ENCODE measurements at places on chromosomes 5 and 9.

- DNase-seq, result no peak
These were observed 10.1 kb downstream of the ATG12 start for GRCh38 chr5:115831163-115831768.

DNA sequence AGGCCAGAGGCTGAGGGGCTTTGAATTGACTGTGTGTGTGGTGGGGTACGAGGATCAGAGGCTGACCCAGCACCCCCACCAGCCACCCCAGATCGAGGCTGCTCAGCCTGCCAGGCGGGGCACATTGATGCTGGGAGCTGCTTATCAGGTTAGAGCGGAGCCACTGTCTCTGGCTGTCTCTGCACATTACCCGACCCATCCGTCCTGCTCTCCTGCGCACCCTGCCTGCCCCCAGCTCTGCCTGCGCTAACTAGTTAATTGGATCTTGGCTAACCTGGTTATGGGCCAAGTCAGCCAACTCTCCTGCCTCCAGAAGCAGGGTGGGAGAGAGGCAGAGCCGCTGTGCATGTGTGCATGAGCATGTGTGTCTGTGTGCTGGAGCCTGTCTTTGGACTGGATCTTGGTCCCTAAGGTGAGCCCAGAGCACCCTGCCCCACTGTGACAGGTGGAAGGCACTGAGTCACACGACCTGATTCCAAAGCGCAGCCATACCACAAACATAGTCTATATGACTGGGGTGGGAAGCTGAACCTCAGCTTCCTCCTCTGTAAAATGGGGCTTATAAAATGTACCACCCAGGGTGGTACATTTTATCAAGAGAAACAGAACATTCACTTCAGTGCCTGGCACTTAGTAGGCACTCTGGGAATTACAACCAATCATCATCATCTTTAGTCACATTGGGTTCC, 39.7 kb downstream of the PCDH1 start:
- no peak for DNase-seq

DNA sequence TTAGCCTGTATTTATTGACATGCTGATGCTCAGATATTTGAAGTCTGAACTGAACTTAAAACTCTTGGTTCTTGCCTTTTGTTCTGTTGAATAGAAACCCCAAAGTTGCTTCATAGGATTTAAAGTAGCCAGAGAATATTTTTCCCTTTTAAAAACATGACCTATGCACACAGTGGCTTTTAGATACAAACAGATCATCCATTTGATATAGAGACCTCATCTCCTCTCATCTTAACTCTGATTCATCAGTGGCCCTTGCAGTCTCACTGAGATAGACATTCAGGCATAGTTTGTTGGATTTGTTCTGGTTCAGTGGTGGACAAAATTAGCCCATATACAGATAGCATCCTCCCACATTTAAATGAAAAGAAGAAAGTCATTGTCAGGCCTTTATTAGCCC, 43.5 kb upstream of the PJA2 start:
- no peak for DNase-seq

DNA sequence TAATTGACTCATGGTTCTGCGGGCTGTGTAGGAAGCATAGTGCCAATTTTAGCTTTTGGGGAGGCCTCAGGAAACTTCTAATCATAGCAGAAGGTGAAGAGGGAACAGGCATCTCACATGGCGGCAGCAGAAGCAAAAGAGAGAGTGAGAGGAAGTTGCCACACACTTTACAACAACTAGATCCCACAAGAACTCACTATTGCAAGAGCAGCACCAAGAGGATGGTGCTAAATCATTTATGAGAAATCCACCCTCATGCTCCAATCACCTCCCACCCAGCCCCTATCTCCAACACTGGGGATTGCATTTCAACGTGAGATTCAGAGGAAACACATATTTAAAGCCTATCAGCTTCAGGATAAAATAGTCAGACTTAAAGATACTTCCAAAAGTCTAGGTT, 36.1 kb upstream of the LPAR1 start:
- no peak for DNase-seq

- no peak for DNase-seq
These were observed 57.4 kb upstream of the JAK2 start for GRCh38 chr9:4927701-4928100.

DNA sequence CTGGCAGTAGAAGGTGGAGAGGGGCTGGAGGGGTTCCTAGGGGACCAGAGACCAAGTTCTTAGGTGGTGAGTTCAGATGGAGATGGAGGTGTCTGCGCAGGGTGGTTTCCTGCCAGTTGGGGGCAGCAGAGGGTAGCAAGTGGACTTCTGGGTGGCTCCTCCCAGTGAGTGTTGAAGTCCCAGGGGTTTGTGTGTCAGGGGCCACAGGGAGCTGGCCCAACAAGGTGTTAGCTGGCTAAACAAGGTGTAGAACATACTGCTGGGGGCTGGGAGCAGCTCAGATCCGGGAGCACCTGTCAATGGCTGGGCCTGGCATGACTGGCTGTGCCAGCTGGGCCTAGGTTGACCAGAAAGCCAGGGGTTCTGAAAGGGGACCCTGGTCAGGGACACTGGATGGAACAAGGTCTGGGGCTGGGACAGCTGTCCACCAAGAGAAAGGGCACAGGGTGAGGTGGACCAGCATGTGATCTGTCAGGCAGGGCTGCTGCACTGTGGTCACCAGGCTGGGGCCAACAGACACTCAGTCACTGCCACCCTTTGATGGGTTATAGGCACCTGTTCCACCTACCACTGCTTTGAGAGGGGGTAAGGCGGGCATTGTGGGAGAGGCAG, 35.6 kb downstream of the DAB2IP start:
- DNase-seq, result peak; percentile 41

- peak; percentile 25 for DNase-seq
These were observed 50.3 kb downstream of the GNAQ start for GRCh38 chr9:77981332-77981731.

GRCh38 chr5:59893429-59894227, at the start of gene PDE4D:
TSS of gene PDE4D (minus strand) at chr5:59893726.
- DNase-seq, result no peak

- DNase-seq, result no peak
These were observed 174.5 kb upstream of the RAD23B start for GRCh38 chr9:107108342-107109130.

GRCh38 chr5:159782197-159782994, 133.9 kb upstream of the ADRA1B start:
- DNase-seq, result no peak

GRCh38 chr5:139389701-139390638, at the start of gene MZB1:
TSS of gene MZB1 (minus strand) at chr5:139389913. CDS start at chr5:139389856, 57 bp downstream.
- peak; percentile 83 for DNase-seq

DNA sequence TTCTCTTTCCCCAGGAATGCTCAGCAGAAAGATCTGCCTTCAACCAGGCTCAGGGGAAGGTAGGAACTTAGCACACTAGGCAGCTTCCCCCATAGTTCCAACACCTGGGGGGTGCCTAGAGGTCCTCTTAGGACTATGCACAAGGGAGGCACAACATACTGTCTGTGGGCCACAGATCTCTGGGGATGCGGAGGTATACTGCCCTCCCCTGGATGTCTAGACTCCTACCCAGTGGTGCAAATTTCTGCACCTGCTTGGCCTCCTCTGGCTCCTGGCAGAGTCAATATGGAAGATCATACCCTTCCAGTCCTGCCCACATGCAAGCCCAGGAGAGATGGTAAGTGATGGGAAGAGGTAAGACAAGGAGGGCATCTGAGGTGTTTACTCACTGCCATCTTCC, 247.5 kb upstream of the DAPK1 start:
- no peak for DNase-seq

- DNase-seq, result no peak
These were observed 71.6 kb upstream of the XPA start for GRCh38 chr9:97768746-97769145.

DNA sequence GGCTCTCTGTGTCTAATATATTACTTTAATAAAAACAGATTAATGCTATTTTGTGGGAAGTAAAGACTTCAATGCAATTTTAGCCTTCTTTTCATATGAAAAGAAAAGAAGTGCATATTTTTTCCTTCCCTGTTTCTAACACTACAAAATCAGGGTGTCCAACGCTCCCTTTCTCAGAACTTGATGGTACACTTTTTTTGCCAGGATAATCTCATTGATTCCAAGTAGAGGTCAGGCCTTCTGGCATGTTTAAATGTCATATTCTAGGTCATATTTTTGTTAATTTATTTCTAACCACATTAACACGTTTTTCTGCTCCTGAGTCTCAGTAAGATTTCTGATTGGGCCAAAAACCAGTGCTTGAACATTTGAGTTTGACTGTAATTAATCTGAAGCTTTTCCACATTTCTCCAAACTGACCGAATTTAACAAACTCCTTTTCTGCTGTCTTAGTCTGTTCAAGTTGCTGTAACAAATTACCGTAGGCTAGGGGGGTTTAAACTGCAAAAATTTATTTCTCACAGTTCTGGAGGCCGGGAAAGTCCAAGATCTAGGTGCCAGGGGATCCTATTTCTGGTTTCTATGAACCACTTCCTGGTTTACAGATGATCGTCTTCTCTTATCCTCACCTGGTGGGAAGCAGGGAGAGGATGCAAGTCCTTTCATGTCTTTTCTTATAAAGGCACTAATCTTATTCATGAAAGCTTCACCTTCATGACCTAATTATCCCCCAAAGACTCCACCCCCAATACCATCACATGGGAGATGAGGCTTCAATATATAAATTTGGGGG, 63.2 kb upstream of the ELL2 start:
- no peak for DNase-seq

DNA sequence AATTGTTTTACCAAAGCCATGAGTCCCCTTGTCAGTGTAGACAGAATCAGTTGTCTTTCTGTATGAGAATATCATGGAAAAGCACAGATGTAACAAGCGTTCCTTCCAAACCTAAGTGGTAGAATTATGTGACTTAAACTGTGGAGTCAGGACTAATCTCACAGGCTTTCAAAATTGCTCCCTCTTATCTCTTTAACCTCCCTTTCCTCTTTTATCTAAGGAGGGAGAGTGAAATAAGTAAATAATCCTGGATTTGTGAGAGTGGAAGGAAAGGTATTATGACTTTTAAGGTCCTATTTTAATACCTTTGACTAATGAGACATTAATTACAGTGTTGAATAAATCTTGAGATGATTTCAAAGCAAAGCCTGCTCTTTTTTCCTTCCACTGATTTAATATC, 52.4 kb upstream of the LIFR start:
- no peak for DNase-seq

DNA sequence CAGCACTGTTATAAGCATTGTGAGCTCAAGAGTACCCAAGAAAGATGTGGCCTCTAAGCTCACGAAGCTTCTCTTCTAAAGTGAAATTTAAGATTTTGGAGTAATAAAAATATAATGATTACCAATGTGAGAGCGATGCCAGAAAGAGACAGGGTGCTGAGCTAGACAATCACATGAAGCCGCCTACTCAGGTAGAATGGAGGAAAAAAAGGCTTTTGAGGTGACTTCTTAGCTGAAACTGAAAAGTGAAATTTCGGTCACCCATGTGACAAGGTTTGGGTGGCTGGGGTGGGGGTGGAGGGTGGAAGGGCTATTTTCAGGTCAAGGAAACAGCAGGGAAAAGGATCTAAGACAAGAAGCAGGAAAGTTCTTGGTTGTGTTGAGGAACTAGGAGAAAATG, 388.2 kb upstream of the WWC1 start:
- DNase-seq, result no peak

- DNase-seq, result no peak
These were observed 31.7 kb downstream of the NRG2 start for GRCh38 chr5:140011297-140011802.

DNA sequence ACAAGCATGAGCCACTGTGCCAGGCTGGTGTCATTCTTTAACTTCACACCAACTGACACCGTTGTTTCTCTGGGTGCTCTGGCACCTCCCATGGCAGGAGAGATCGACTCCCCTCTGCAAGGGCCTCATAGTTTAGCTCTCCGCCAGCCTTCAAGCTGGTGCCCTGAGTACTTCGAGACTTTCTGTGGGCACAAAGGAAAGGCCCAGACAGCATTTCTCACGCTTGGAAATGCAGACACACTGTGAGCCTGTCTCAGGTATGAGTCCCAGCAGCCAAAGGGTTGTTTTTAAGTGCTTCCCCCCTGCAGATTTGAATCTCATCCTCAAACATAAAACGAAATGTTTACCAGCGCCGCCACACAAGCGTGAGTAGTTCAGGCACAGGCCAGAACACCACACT, 11.1 kb upstream of the TCF7 start:
- no peak for DNase-seq

GRCh38 chr9:124562328-124562727, 55.1 kb upstream of the NR5A1 start:
- no peak for DNase-seq

DNA sequence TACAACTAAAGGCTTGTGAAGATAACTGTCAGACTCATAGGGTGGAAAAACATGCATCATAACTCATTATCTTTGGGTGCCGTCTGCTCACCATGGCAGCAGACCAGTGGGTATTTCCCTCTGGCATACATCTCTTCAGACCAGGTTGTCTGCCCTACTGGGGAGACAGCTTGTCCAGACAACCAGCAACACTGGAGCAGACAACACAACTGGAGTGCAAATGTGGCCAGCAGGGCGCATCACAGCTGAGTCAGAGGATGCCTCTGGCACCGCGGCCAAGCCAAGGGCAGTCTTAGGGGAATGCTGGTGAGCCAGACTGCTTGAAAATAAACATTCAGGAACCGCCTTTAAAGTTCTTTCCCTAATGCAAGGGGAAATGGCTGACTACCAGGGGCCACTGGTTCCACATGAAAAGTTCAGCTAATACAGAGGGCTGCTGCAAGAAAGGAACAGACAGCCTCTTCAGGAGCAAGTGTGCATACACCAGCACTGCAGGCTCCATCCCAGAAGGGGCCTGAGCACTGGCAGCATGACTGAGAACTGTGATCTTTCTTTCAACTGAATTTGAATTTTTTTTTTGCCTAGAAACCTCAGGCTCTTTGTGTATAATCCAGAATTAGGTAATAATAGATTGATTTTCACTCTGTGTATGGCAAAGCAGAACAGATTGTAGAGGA, 77.3 kb downstream of the MAMDC2 start:
- DNase-seq, result no peak

DNA sequence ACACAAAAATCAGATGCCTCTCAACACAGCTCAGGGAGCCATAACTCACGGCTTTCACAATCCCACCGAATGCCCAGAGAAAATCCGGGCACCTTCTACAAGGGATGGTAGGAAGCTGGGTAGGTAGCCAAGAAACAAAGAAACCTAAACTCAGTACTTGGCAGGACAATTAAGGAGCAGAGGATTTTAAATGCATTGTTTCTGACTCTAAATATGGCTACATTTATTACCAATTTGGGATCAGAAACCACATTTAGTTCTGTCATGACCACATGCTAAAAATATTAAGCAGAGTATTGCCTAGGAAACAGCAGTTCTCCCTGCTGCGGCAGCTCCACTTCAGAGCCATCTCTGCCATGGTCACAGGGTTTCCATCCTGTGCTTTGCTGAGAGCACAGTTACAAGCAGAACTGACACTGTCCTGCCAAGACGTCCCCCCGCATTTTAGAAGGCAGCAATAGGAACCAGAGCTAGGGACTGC, 57.5 kb downstream of the SIL1 start:
- no peak for DNase-seq
